ENCODE measurements at places on chromosomes 5 and 9.
A peak's percentile ranks its signal among the peaks of the same experiment; 100 is the strongest.

- no peak for DNase-seq
Measured at GRCh38 chr9:136017289-136018190, 56.4 kb upstream of the UBAC1 start.

DNA sequence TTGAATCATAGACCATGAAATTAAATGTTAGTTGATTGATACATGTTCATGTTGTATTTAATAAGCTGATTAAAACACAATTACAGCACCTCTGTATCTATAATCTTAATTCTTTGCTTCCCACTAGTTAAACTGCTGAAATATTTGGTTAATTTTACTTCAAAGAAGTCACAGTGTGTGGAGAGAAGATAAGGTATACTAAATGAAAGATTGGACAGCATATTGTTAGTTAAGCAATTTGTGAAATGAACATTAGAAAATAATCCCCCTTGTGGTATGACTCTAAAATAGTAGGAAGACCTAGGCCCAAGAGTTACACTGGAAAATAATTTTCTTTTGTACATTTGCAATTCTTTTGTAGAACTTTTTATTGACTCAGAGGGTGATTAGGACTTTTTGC lies 30.3 kb downstream of the MAN2A1 start:
- DNase-seq = no peak

DNA sequence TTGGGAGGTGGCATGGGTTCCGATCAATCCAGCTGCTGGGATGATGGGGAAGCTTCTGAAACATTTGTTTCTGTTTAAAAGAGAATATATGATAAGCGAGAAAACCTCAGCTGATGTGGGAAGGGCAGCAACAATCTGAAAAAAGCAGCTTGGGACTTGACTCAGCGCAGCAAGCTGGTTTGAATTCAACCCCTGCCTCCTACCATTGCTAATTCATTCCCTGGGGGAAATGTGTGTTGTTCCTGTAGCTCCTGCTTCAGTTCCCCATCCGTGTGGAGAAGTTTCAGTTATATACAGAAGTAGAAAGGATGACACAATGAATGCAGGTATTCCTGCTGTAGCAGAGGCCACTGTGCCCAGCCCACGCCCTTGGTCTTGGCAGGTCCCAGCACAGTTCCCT lies 145.1 kb downstream of the NXNL2 start:
- DNase-seq = no peak

GRCh38 chr9:133640580-133641395 lies 4.6 kb downstream of the DBH start:
- DNase-seq = no peak

GRCh38 chr5:141040771-141041426 lies 10.3 kb upstream of the PCDHB1 start:
- peak; percentile 32 for DNase-seq

DNA sequence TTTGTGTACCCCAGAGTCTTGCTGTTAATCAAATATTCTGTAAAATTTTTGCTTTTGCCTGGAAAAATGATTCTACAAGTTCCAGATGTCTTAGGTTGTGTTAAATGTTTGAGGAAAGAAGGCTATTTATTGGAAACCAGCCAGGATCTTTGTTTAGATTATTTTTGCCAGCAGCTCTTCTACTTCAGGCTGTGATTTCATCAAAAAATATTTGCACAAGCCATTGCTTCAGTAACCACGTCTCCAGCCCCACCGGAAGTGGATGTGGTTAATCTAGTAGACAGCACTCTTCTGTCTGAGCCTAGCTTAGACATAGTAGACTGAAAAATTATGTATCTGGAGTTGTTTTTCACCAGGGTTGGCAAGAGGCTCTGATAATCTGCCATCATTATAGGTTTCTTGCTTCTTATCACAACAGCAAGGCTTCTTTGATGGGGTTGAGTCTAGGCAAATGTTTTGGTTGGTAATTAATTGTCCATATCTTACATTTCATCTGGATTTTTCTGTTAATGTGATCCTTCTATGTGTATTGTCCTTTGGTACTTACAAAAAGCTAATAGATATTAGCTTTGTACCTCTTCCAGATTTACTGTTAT lies 17.1 kb downstream of the KCTD16 start:
- peak; percentile 65 for DNase-seq

GRCh38 chr9:117752894-117753293 lies 48.7 kb downstream of the TLR4 start:
- DNase-seq = no peak

- DNase-seq = no peak
Measured at GRCh38 chr9:12862611-12863410, 88.0 kb downstream of the LURAP1L start.

DNA sequence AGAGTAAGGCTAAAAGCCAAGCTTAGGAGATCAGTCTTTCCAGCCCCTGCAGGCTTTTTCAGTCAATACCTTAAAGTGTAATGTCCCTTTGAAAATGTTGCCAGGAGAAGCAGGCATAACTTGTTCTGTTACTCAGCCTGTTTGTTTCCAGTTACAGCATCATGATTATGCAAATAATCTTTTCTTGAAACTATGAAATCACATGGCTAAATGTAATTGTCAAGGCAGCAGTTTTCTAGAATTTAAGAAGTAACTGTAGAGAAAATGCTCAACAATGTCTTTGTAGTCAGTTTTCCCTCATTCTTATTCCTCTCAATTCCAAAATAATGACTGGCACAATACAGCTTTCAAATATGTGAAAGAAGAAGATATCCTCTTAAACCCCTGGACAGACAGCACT lies 1.9 kb upstream of the GPR107 start:
- peak; percentile 81 for DNase-seq

- peak; percentile 83 for DNase-seq
Measured at GRCh38 chr9:33172256-33173238, 5.4 kb upstream of the B4GALT1 start.

DNA sequence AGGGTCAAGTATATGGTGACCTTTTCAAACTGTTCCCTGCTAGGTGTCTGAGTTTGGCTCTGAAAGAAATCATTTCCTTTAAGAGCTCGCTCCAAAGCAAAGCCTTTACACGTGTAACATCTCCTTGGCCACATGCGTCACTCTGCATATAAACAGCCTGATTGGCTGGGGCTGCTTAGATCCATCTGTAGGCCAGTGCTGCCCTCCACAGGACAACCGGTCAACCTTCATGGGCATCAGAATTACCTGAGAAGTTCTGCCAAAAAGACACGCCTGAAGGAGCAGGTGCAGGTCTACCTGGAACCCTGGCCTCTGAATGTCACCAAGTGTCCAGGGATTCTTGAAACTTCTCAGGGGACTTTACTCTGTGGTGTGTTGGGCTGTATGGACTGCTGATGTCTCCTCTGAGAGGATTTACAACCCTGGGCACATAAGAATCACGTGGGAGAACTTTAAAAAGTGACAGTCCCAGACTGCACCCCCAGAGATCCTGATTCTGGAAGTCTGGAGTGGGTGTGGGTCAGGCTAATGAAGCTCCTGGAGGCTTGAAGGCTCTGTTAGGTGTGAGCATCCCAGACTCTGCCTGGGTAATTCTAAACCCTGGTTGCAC lies 497.6 kb downstream of the GADD45G start:
- DNase-seq = peak; percentile 76

DNA sequence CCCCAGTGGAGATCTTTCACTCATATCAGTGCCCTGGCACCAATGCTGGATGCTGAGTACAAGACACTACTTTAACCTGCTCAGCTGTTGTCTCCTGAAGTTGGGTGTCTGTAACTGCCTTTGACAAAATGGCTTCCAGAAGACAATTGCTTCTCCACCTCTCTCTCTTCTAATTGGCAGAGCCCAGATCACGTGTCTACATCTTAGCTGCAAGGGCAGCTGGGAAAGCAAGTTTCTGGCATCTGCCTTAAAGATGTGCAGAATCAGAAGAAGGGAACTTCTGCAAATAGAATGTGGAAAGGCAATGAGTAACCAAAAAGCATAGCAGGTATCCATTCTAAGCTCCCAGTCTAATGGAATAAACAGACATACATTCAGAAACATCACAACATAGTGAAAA lies 81.1 kb downstream of the PDZD2 start:
- DNase-seq = no peak

GRCh38 chr9:117734082-117734481 lies 29.9 kb downstream of the TLR4 start:
- peak; percentile 11 for DNase-seq

DNA sequence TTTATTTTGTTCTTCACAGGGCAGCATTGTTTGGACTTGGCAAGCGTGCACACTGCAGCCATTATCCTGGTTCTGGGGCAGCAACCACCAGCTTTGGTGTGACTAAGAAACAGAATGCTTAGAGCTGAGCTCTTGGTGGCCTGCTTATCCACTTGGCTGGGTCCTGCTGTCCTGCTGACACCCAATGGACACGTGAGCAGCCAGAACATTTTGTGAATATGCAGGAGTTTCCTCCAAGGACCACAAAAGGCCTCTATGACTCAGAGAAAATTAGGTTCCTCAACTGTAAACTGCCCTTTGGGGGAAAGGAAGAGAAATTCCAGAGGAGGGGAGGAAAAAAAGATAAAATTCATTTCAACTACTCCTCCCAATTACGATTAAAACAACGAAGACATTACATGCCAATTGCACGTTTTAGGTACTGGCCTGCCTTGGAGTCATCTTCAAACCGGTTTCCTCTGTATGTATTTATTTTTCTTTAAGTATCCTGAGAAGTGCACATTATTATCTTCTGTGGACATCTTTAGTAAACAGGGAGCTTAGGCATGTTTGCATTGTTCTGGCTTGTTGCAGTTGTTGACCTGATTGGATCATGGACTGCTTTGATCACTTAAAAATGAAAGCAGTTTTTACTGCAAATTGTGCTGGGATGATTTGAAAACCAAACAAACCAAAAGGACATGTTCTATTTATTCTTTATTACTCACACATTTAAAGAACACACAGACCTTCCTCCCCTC lies 82.3 kb upstream of the TLE4 start:
- DNase-seq = peak; percentile 16

GRCh38 chr5:164303646-164304215 lies 798.3 kb downstream of the MAT2B start:
- DNase-seq = no peak

DNA sequence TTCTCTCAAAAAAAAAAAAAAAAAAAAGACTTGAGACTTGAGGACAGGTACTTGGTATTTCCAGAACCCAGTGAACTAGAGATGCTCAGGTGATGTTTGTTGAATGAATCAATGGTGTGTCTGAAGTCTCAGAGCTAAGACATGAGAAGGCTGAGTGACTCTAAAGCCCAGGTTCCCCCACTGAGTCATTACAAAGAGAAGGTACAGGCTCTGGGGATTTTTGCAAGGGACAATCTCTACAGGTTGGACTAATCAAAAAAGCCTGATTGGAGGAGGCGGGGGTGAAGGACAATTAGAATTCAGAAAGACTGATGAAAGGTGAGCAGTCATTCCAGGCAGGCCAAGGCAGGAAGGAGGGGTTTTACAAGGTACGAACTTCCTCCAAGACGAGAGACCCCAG lies 8.2 kb upstream of the FABP6 start:
- DNase-seq = no peak

DNA sequence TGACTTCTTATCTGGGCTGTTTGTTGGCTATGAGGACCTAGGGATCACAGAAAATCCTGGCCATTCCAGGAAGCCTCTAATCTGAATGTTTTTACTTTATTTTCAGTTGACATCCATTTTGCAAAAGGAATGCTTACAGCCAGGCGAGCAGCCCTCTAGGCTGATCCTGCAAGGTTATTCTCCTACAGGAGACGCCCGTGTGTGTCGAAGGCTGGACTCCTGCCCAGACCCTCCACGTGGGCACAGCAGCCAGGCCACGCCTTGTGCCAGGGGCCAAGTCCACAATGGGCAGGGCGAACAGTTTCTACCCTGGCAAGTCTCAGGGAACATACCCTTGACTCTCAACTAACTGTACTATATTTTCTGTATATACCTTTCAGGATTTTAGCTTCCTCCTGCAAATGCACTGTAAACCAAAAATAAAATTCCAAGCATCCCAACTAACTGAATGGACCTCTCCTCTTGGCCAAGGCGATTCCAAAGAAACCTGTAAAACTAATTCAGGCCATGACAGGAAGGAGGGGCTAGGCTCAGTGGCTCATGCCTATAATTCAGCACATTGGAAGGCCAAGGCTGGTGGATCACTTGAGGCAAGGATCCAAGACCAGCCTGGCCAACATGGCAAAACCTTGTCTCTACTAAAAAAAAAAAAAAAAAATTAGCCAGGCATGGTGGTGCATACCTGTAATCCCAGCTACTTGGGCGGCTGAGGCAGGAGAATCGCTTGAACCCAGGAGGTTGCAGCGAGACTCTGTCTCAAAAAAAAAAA lies 5.7 kb downstream of the CMBL start:
- no peak for DNase-seq

GRCh38 chr5:59275510-59276324 lies 617.8 kb downstream of the PDE4D start:
- DNase-seq = peak; percentile 48

- DNase-seq = no peak
Measured at GRCh38 chr5:115816226-115817081, at the start of gene CDO1. Gene CDO1, minus strand, starts transcription at chr5:115816659. Its CDS starts 262 bp downstream, at chr5:115816397.

GRCh38 chr5:146116361-146116760 lies 11.0 kb upstream of the PLAC8L1 start:
- no peak for DNase-seq

- no peak for DNase-seq
Measured at GRCh38 chr9:122236681-122237080, 7.9 kb upstream of the LHX6 start.

GRCh38 chr5:157740229-157740610 lies 3.3 kb upstream of the LSM11 start:
- no peak for DNase-seq

DNA sequence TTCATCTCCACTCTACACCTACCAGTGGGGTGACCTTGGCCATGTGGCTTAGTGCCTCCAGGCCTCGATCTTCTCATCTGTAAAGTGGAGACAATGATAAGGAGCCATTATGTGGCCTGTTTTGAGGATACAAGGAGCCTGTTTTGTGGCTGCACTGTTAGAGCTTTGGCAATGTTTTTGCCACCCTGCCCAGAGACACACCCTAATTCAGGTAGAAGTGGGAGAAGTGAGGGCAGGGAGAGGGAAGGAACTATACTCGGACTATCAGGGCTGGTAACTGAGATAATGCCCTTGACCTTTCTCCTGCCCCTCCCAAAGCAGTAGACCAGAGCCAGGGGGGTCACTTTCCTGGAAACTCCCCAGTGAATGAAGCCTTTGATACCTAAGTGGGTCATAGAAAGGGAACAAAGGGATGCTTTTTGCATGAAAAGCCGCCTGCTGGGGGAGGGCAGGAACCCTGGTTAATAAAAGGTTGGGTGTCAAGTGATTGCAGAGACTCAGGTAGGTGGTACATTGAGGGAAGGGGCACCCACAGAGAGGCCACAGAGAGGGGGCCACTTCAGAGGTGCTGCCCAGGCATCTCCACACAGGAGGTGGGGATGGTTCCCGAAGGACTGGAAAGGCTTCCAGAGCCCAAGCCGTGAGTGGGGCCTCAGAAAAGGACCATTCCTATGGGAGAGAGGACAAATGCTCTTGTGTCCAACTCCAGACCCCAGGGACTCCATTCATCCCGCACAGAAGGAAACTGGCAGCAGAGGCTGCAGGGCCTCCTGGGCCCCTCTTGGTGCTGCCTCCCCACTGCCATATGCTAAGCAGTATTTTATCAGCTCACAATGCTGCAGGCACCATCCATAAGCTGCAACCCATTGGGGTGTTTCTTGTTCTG lies 42.3 kb upstream of the VDAC1 start:
- DNase-seq = no peak

DNA sequence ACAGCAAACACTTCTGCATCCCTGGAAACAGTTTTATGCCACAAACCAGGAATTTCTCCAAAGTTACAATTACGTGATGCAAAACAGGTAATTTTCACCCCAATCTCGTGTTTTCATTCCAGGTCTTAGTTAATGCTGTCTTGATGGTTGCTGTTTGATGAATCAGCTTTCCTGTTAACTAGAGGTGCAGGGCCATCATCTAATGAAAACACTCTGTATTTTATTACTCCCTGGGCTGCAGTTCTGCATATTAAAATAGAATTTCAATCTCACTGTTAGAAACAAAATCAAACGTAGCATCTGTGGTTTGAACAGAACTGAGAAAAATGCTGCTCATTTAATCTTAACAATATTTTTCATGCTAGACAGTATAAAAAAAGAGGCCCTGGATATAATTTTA lies 129.4 kb downstream of the TUSC1 start:
- no peak for DNase-seq
